Stimulated activated CD4-positive, alpha-beta T cell treated with anti-CD3 and anti-CD28 coated beads, Interleukin-12 subunit alpha, Interleukin-12 subunit beta, amount 100 ng/mL, for 4 hours (primary cell): ENCODE measurements at places on chromosomes 4 and X.

DNA sequence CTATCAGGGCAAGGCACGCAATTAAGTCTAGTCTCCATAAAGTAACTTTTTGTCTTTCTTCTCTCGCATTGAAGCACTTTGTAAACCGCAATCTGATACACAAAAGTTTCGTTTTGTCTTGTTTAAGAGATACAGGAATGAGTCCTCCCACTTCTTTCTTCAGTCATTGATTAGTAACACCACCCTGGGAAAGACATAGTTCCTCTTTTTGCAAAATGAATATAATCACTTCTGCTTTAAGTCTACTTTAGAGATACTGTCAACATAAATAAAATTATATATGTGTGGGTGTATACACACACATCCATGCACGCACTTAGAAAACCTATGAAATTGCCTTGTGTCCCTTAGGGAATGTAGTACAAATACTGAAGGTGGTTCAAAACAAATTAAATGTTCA lies 11.7 kb downstream of the COQ2 start:
- DNase-seq = no peak

- DNase-seq = no peak
Measured at GRCh38 chrX:50100188-50100587, 100.6 kb downstream of the AKAP4 start.

- DNase-seq = no peak
Measured at GRCh38 chrX:47595716-47596251, 13.5 kb downstream of the TIMP1 start.

DNA sequence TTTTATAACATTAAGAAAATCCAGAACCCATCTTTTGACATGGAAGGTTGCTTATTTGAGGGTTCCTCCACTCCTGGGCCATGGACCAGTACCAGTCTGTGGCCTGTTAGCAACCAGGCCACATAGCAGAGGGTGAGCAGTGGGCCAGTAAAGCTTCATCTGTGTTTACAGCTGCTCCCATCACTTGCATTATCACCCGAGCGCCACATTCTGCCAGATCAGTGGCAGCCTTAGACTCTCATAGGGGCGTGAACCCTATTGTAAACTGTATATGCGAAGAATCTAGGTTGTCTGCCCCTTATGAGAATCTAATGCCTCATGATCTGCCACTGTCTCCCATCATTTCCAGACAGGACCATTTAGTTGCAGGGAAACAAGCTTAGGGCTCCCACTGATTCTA lies 58.6 kb downstream of the NDST4 start:
- no peak for DNase-seq

DNA sequence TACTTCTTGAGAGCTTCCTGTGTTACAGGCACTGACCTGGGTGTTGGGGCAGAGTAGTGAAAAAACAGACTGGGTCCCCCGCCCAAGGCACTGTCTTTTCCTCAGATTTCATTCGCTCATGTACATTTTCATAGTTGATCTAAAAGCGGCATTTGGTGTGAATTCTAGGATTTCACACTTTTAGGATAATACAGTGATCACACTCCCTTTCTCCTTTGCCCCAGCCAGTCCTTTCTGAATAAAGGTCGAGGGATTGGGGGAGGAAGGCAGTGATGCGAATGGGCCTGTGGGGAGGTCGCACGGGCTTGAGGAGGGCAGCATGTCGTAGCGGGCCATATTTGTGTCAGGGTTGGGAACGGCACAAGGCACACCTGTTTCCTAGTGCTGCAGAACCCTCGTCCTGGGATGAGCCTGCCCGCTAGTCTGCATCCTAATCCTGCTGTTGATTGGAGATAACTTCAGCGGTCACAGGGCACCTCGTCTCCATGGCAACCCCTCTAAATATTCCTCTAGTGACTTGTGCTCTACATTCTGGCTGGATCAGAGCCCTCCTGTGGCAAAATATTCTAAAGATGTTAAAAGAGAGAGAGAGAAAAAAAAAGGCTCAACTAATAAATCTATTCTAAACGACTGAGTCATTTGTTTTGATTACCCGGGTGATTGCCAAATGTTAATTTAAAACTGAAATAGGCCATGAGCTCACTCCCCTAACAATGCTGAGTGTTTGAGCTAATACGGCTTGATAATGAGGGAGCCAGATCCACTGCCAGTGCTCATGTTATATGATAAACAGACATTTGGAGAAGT lies 21.8 kb downstream of the FHL1 start:
- DNase-seq = no peak

DNA sequence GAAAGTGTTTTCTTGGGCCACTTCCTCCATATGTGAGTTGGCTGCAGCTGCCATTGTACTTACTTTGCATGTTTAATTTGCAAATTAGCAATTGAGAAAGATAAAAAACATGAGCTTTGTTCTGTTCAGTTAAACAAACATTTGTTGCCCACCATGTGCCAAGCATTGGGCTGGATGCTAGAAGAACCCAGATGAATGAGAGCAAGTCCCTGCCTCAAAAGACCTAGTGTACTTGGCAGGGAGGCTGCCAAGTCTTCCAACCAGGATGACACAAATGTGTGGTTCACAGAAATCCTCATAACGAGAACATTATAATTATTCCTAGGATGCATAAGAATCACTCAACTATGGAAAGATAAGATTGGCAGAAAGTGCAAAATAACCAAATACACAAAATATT lies 66.7 kb downstream of the GPM6A start:
- DNase-seq = no peak

DNA sequence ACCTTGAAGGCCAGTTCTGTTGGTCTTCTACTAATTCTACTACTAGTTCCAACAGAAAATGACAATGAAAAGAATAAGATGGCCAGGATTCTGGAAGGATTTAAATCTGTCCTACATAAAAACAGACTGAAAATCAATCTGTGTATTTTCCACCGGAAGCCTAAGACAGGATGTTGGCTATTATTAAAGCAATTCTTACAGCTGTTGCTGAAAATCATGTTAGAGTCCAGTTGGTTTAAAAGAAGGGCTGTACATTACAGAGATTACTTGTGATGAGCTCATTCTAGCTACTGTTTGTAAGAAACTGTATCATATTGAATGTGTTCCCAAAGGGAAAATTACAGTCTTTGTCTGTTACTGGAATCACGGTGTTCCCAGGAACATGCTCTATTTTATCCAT lies 54.8 kb upstream of the MAGEB16 start:
- DNase-seq = no peak

GRCh38 chr4:165879641-165880040 lies 6.6 kb downstream of the TLL1 start:
- no peak for DNase-seq

- no peak for DNase-seq
Measured at GRCh38 chr4:161005746-161006145, 1158.1 kb downstream of the FSTL5 start.

DNA sequence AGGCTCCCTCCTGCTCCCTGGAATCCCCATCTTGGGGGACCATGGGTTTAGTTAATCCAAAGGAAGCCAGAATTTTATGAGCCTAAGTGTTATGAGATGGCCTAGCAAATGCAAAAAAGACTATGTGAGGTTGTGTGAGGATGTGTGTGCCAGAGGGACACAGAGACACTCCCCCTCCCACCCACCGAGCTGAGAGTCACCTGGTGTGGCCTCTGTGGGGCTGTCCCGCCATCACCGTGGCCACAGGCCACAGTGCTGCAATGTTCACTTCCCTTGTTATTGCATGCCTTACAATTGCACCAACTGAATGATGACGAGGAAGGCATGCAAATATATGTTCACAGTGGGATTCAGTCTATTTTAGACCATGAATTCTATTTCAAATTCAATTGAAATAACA lies 601 bp upstream of the FGFBP2 start:
- no peak for DNase-seq

DNA sequence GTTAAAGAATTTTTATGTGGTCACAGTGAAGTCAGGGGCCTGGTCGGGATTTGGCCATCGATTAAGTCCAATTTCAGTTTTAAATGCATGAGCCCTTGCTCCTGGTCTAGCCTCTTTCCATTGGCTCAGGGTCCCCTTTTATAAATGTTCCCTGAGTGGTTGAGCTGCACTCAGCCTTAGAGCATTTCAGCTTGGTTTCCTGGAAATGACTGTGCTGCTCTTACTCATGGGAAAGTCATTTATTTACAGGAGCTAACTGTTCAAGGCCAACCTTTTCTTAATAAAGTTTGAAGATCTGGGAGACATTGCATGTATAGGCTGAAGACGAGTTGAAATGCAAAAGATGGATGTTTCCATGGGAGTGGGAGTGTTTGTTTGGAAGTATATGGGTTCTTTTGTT lies 98.8 kb upstream of the CLNK start:
- DNase-seq = no peak

DNA sequence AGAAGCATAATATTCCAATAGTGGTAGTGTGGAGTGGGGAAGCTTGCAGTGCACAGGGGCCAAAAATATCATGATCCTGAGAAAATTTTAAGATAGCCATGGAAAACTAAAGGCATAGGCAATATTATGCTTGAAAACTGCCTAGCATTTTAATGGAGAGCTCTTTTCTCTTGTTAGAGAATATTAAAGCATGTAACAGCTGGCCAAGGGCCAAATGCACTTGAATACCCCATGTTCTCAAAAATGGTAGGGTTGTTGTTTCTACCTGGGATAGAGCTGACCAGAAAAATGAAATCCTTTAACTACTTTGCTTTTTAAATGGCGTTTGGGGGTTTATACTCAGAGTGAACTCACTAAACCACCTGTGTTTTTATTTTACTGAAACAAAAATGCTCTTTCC lies 739.6 kb upstream of the SLIT2 start:
- no peak for DNase-seq

DNA sequence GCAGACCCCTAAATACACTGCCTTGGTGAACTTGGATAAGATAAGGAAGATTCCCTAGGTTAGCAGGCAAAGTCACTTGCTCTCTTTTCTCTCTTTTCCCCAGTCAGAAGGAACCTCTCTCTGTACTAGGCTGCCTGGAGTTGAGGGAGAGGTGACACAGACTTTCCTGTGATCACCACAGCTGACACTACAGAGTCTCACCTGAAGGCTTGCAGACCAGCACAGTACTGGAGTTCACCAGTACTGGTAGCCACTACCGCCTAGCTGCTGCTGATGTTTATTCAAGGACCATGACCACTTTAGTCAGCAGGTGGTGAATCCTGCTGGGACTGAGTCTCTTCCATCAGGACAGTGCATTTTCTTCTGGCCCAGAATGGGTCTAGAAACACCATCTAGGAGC lies 63.3 kb downstream of the PTPN13 start:
- no peak for DNase-seq

- no peak for DNase-seq
Measured at GRCh38 chrX:19293606-19294325, 50.0 kb upstream of the PDHA1 start.

GRCh38 chr4:164383058-164383357 lies 370.9 kb upstream of the SMIM31 start:
- DNase-seq = no peak

DNA sequence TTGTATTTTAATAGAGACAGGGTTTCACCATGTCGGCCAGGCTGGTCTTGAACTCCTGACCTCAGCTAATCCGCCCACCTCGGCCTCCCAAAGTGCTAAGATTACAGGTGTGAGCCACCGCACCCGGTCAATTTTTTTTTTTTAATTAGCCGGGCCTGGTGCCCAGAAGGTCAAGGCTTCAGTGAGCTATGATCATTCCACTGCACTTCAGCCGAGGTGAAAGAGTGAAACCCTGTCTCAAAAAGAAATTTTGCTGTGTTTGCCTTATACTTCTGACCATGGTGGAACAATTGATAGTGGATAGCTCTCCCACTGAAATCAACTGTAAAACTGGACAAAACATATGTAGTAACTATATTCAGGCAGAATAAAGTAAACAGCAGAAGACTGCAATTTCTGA lies 24.0 kb upstream of the SMIM14 start:
- no peak for DNase-seq

GRCh38 chr4:123278755-123279154 lies 117.8 kb upstream of the SPRY1 start:
- no peak for DNase-seq

DNA sequence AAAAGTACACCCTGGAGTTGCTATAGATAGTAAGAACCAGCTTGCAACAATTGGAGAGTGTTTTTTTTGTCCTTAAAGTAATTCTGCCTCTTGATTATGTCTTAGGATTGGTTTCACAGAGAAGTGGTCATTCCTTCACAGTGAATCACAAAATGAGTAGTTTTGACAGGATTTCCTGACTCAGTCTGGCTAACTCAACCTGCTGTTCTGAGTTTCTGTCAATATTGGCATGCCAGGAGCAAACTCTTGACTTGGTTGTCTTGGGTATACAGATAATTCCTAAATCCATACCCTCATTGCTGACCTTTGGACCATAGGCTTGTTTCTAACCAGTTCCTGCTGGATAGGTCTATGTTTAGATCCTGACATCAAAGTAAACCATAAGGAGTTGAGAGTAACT lies 9.4 kb downstream of the FHIP1A start:
- no peak for DNase-seq

- no peak for DNase-seq
Measured at GRCh38 chr4:40804598-40804997, 54.8 kb downstream of the NSUN7 start.

GRCh38 chrX:39318506-39319343 lies 517.5 kb downstream of the MID1IP1 start:
- DNase-seq = no peak

- peak; percentile 44 for DNase-seq
Measured at GRCh38 chrX:45710081-45710801, 509.6 kb upstream of the DIPK2B start.

GRCh38 chrX:96183843-96184242 lies 500.8 kb upstream of the DIAPH2 start:
- DNase-seq = no peak

DNA sequence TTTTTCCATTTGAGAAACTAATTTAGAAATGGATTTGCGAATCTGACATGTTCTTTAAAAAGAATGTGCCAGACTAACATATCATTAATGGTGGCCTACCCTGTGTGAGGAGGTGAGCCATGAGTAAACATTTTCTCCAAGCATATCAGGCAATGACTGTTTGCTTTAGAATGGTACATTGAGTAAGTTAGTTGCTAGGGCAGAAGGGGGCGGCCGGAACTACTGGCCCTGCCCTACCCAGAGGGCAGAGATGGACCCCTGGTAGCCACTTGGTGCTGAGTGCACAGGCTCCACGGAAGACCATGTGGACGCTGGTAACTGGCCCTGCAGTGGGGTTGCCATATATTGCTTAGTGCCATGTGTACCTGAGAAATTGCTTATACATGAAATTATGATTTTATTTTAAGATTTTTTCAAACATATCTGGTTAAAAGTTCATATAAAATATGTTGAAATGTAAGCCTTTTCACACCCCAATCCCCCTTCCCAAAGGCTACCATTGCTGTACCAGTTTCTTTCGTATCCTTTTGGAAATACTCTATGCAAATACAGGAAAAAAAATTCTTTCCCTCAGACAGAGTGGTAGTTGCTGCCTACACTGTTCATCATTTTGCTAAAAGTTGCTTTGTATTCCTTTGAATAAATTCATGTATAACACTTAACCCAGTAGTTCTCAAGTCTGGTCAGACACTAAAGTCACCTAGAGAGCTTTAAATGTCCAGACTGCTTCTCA lies 8.8 kb downstream of the FNIP2 start:
- no peak for DNase-seq

GRCh38 chr4:138650495-138650894 lies 365.1 kb upstream of the NOCT start:
- DNase-seq = no peak

DNA sequence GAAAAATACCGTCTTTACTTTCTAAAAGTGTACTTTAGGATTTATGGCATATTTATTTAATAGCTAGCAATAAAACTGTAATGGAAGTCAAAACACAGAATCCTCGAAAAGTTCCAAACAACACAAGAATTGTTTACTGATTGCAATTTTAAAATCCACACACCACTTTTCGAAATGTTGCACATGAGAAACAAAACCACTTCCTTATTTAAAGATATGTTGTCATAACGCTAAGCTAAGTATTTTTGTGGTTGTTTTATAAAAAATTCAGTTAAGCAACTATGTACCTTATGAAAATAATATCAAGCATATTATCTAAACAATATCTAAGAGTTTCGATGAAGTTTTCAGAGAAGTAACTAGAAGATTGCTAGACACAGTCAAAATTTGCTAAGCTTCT lies 344 bp downstream of the TMPRSS11D start:
- no peak for DNase-seq
